ENCODE measurements at places on chromosomes 2 and 18. TPM values are rescaled to one million over a fixed set of nuclear protein-coding genes. Genes with fewer than 3 reads are reported as not detected.
A peak's percentile ranks its signal among the peaks of the same experiment; 100 is the strongest.

- no peak for DNase-seq
- no peaks in the 10 kb centered on the region for H3K27me3 ChIP-seq
- H3K27ac ChIP-seq: no peak overlapping the region
Observed at GRCh38 chr18:24935896-24936295, 416.1 kb downstream of the ZNF521 start.

- peaks cover 9% of the 10 kb centered on the region for H3K36me3 ChIP-seq
- no peaks in the 10 kb centered on the region for H3K27me3 ChIP-seq
- no peak overlapping the region for H3K4me3 ChIP-seq
- H3K27ac ChIP-seq: no peak overlapping the region
Observed at GRCh38 chr2:24702800-24703199, 90.4 kb downstream of the PTRHD1 start.

- no peak for DNase-seq
- H3K4me1 ChIP-seq: no peaks in the 10 kb centered on the region
- H3K27me3 ChIP-seq: no peaks in the 10 kb centered on the region
- H3K27ac ChIP-seq: no peak overlapping the region
- no peaks in the 10 kb centered on the region for H3K36me3 ChIP-seq
Observed at GRCh38 chr2:128596396-128597120, 277.9 kb upstream of the HS6ST1 start.

DNA sequence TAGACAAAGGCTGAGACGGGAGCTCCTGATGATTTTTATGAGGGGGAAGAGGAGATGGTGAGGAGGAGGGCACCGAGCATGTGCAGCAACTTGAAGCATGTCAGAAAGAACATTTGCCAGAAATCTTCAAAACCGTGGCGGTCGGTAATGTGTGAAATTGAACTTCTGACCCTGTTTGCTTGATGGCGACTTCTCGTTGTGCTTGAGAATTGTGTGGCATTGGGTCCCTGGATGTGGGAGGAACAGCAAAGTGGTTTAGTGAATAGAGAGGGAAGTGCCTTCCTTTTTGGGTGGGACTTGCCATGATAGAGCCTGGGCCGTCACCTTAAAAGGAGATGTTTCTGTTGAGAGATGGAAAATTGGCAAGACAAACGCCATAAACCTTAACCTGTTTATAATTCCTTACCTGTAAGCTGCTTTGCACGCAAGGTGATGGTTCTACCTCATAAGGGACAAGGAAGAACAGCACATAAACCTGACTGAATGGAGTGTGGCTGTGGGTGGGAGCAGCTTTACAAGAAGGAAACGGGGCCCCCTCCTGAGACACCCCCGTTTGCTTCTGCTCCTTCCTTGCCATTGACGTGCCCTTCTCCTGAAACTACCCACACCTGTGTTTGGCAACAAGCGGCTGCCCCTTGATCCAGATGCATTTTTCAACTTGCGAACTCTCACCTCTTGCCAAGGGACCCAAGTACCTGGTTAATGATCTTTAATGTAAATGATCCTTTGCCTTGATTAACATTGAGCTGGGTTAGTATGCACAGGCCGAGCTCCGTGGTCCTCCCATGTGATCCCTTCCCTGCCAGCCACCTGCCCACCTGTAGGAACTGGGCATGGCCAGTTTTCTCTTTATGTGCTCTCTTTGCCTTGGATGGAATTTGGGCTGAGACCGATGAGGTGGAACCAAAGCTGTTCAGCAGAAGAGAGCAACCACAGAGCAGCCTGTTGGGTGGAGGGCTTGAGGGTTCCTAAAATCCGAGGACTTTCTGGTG, 153.2 kb downstream of the NEDD4L start:
- no peak overlapping the region for H3K4me3 ChIP-seq
- H3K27ac ChIP-seq: no peak overlapping the region
- H3K27me3 ChIP-seq: peaks cover 10% of the 10 kb centered on the region

DNA sequence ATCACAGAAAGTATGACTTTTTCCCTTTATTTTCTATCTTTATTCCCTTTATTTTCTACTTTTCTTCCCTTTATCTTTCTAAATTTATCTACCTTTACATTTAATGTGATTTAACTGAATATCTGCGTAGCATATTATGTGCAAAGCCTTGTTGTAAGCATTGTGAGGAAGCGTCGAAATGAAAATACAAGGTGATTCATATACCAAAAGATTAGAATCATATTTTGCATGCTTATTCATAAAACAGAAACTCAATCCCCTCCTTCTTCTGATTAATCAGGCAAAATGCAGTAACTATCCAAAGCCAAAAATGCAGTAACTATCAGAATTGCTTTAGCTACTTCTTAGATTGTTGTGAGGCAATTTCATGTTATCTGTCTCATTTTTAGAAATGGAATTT, 393.0 kb downstream of the CDH19 start:
- no peak for DNase-seq
- no peaks in the 10 kb centered on the region for H3K27me3 ChIP-seq
- H3K4me1 ChIP-seq: no peaks in the 10 kb centered on the region
- no peaks in the 10 kb centered on the region for H3K36me3 ChIP-seq
- no peak overlapping the region for H3K4me3 ChIP-seq

GRCh38 chr2:219289537-219290361, 10.6 kb downstream of the DNAJB2 start:
- no peak overlapping the region for H3K4me3 ChIP-seq
- H3K4me1 ChIP-seq: peaks cover 8% of the 10 kb centered on the region
- DNase-seq: no peak
- no peak overlapping the region for H3K27ac ChIP-seq

GRCh38 chr18:6613581-6613980, 115.9 kb upstream of the ARHGAP28 start:
- no peak overlapping the region for H3K4me3 ChIP-seq
- no peaks in the 10 kb centered on the region for H3K27me3 ChIP-seq
- no peak overlapping the region for H3K27ac ChIP-seq
- DNase-seq: no peak

DNA sequence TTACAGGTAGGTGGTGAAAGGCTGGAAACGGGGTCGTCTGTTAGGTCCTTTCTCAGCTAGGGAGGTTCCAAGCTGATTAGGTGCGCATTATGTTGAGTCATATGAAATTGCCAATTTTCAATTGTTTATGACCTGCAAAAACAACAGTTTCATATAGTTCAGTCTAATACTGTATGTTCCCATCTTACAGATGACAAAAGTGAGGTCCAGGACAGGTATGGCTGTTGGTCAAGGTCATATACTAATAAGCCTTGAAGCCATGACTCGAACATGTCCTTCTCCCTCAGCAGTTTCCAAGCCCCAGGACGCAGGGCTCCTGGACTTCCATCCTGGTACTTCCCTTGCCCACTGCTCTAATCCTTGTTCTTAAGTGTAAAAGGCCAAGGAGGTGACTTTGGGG, 81.7 kb upstream of the MCFD2 start:
- peaks cover 4% of the 10 kb centered on the region for H3K4me1 ChIP-seq
- DNase-seq: no peak
- H3K27me3 ChIP-seq: no peaks in the 10 kb centered on the region
- no peak overlapping the region for H3K4me3 ChIP-seq
- no peak overlapping the region for H3K27ac ChIP-seq

- no peak overlapping the region for H3K27ac ChIP-seq
- H3K27me3 ChIP-seq: peaks cover 18% of the 10 kb centered on the region
- H3K36me3 ChIP-seq: no peaks in the 10 kb centered on the region
- no peak for DNase-seq
Observed at GRCh38 chr18:33575451-33575850, 2.6 kb upstream of the ASXL3 start.

GRCh38 chr2:215104226-215104625, 34.2 kb downstream of the ABCA12 start:
- no peaks in the 10 kb centered on the region for H3K4me1 ChIP-seq
- DNase-seq: no peak
- no peaks in the 10 kb centered on the region for H3K36me3 ChIP-seq
- no peaks in the 10 kb centered on the region for H3K27me3 ChIP-seq
- H3K27ac ChIP-seq: no peak overlapping the region

DNA sequence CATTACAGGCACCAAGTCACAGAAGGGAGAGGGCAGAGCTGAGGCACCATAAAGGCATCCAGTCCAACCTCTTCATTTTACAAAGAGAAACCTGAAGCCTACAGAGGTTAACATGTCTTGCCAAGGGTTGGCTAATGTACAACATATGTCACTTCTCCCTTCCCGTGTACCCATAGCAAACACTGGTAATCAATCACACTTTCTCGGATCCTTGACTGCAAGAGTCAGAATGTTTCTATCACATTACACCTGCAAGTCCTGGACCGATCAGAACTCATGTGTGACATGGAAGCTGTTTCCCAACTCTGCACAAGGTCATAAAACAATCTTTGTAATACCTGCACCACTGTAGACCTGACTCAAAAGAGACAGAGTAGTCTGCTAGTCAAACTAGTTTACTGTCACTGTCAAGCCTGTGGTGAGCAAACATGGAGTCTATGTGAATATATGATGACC, 6.0 kb downstream of the ANKRD44 start:
- peak overlapping the region; percentile 92 for H3K4me3 ChIP-seq
- no peaks in the 10 kb centered on the region for H3K27me3 ChIP-seq
- DNase-seq: no peak

DNA sequence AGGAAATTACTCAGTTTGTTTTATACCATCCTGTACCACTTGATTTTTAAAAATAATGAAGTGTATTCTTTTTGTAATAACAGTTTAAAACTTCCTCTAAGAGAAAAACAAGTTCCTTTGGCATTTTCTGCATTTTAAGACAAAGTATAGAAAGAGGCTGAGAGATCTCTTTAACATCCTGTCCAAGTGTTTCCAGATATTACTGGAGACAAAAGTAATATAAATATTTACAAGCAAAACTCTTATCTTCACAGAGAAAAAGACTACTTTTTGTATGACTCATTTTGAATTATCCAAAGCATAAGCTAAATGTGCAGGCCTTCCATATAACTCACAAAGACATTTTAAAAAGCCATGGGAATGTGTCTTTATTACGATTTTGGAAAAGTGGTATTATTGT, 221.1 kb downstream of the RDH14 start:
- no peaks in the 10 kb centered on the region for H3K4me1 ChIP-seq
- no peak for DNase-seq
- H3K27ac ChIP-seq: no peak overlapping the region
- no peak overlapping the region for H3K4me3 ChIP-seq

GRCh38 chr2:134417968-134418582, 164.2 kb downstream of the MGAT5 start:
- H3K27ac ChIP-seq: no peak overlapping the region
- H3K4me1 ChIP-seq: no peaks in the 10 kb centered on the region
- H3K4me3 ChIP-seq: no peak overlapping the region
- peaks cover 5% of the 10 kb centered on the region for H3K36me3 ChIP-seq

DNA sequence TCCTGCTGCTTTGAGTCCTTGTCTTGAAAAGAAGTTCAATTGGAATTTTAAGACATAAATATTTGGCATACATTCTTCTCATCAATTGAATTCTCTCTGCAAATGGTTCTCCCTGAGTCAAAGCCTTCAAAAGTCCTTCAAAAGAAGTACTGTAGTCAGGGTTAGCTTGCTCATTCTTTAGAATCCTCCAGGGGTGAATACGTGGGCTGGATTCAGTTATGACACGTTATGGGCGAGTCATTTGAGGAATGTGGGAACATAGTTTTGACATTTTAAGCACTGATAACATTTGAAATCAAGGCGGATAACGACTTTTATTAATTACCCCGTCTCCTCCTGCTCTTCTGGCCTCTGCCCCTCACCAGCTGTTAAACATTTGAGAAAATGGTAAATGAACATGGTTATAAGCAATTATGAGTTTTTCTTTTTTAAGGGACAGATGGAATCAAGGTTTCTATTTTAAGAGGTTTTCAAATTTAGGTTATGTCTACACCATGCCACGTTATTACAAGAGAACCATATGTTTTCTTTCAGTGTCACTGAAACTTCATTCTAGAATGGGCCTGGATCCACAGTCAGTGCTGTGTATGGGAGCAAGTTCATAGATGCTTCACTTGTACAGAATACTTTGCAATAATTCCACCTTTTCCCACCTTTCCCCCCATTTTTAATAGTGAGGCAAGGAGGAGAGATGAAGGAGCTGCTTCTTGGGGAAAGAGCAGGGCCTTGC, 273.1 kb downstream of the TSN start:
- H3K27me3 ChIP-seq: peaks cover 4% of the 10 kb centered on the region
- H3K4me3 ChIP-seq: no peak overlapping the region
- no peaks in the 10 kb centered on the region for H3K36me3 ChIP-seq
- DNase-seq: no peak
- peaks cover 7% of the 10 kb centered on the region for H3K4me1 ChIP-seq

The MAP2 gene
- total RNA-seq: not detected

The COL3A1 gene
- not detected for total RNA-seq

The APLF gene
- total RNA-seq: 4.5 TPM

The BMP10 gene
- not detected for total RNA-seq

The DLGAP1 gene
- total RNA-seq: not detected

The BUB1 gene
- 89.3 TPM for total RNA-seq

The MAPK4 gene
- not detected for total RNA-seq

The CASP8 gene
- 127 TPM for total RNA-seq

Data from activated naive CD8-positive, alpha-beta T cell treated with anti-CD3 and anti-CD28 coated beads, Interleukin-2, amount 10 ng/mL, durations not matched to agents 7 days and 5 days (primary cell).